ENCODE measurements at places on chromosomes 7 and 10.

GRCh38 chr10:78413076-78414055 is 379.7 kb downstream of the RPS24 start:
- DNase-seq: no peak

- DNase-seq: no peak
Measured at GRCh38 chr10:78804411-78805032, 264.2 kb upstream of the ZMIZ1 start.

DNA sequence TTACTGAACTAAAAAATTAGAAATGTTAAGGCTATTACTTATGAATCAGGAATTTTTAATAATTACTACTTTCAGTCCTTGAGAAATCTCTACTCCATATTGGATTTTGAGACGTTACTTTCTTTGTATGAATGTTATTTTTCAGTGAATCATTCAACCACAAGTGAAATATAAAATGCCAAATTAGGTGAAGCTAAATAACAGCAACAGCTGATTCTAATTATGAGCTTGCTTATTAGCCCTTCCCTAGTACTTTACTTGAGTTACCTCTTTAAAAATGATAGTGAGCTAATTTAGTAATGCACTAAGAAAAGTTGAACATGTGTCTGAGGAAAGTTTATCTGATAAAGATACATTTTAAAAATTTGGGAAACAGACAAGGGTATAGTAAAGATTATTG is 51.4 kb downstream of the PCGF5 start:
- DNase-seq: no peak

DNA sequence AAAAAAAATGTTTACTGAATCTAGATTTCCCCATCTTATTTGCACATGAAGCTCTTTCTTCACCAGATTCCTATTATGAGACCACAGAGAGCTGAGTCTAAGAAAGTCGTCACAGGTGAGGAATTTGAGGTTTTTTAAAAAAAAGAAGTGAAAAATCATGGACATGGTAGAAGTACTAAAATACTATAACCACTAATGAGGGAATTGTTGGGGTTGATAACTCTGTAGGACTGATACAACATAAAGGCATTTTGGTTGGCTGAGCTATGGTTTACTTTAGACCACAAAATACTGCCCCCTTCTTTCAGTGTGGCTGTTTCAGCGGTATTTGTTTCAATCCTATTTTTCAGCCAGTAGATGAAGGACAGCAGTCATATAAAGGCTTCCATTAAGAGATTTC is 1111.3 kb downstream of the TYW1 start:
- no peak for DNase-seq

DNA sequence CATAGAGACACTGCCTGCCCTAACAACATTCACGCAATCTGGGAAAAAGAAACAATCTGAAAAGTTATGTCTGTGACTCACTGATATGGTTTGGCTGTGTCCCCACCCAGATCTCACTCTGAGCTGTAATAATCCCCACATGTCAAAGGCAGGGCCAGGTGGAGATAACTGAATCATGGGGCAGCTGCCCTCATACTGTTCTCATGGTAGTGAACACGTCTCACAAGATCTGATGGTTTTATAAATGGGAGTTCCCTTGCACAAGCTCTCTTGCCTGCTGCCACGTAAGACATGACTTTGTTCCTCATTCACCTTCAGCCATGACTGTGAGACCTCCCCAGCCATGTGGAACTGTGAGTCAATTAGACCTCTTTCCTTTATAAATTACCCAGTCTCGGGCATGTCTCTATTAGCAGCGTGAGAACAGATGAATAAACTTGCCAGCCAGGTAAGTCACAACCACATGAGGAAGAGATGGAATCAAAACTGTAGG is 341.5 kb upstream of the AOAH start:
- peak; percentile 55 for DNase-seq

DNA sequence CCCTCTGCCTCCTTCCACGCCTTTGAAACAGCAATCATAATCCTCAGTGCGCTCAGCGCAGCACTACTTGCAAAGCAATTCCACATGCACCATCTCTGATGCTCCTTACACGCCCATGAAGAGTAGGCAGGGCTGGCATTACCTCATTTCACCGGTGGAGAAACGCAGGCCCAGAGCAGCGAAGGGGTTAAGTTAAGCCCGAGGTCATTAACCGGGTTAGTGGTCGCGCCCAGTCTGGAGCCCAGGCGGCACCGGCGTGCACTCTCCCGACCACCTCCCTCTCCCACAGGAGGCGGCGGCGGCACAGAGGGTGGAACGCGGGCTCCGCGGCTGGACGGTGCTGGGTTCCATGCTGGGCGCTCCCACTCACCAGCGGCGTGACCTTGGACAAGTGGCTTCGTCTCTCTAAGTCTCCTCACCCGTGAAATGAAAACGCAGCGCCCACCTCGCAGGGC is 515 bp downstream of the FASTK start:
- DNase-seq: peak; percentile 62

GRCh38 chr7:22361795-22362194 is 4.8 kb upstream of the RAPGEF5 start:
- peak; percentile 92 for DNase-seq

- no peak for DNase-seq
Measured at GRCh38 chr10:3077940-3078630, 10.7 kb downstream of the PFKP start.

DNA sequence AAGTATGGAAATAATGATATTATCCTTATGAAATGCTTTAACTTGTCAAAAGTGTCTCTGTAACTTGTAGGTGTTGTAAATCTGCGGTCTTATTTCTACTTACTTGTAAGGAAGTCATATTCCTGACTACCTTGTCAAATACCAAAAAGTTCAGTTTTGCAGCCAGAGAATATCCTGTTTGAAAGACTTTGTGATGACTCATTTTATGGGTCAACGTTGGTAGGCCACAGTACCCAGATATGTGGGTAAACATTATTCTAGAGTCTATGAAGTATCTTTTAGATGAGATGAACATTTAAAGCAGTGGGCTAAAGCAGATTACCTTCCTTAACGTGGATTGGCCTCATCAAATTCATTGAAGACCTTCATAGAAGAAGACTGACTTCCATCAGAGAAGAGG is 195.3 kb downstream of the PPP1R9A start:
- peak; percentile 41 for DNase-seq

DNA sequence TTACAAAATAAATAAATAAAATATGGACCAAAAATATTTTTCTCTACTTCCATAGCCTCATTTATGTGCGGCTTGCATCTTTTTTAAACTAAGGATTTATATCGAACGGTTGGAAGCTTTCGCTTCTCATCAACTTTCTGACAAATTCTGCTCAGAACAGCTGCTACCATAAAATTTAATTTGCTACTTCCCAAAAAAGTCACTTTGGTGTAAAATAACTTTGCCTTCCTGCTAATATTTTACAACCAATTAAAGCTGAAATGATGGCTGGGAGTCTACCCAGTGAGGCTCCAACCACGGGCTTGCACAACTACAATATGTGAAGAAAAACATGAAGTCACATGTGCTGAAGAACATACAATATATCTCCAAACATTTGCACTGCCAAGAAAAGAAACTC is 253.1 kb upstream of the NEBL start:
- no peak for DNase-seq

- DNase-seq: no peak
Measured at GRCh38 chr7:3725155-3726059, 424.4 kb downstream of the SDK1 start.

DNA sequence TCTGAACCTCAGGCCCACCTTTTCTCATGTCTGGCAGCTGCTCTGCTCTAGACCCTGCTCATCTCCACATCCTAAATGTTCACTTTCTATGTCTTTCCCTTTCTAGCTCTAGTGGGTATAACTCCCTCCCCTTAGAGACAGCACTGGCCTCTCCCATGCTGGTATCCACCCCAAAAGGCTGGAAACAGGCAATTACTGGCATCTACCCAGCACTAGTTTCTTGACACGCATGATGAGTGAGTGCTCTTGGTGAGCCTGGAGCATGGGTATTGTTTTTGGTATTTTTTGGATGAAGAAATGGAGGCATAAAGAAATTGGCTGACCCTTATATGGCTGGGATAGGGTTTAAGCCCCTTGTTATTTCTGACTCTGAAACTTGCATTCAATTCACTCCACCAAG is 156.0 kb downstream of the EGFR start:
- DNase-seq: no peak

DNA sequence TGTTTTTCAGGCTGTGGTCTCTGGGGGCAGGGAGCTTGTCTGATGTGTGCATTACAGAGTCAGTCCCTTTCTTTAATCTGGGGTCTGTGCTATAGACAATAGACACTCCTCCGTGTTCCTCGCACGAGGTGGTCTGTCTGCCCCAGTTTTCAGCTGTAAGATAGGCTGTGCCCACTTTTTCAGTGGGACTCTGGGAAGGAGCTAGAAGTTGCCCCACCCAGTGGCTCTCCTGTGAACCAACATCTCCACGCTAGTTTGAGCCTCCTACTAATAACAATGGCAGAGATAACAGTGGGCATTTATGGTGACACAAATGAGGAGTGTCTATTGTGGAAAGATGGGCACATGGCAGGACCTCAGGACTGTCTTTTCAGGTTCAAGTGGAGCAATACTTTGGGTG is 44.0 kb downstream of the ADRB1 start:
- DNase-seq: no peak

DNA sequence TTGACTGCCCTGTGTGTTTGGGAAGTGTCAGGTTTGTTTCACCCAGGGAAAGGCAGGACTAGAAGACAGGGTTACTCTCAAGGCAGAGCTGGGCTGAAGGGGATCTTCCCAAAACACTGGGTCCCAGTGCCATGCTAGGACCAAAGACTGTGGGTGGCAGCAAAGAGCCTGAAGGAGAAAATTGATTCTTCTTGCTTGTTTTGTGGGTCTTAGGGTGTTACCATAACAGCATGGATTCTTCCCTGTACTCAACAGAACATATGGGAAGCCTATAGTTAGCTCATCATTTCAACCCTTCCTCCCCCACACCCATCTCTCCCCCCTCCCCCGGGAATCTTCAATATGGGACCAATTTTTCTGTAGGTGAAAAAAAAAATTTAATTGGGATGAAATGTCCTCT is 42.3 kb downstream of the TEX36 start:
- DNase-seq: no peak

- no peak for DNase-seq
Measured at GRCh38 chr10:42755556-42756093, 27.0 kb upstream of the BMS1 start.

DNA sequence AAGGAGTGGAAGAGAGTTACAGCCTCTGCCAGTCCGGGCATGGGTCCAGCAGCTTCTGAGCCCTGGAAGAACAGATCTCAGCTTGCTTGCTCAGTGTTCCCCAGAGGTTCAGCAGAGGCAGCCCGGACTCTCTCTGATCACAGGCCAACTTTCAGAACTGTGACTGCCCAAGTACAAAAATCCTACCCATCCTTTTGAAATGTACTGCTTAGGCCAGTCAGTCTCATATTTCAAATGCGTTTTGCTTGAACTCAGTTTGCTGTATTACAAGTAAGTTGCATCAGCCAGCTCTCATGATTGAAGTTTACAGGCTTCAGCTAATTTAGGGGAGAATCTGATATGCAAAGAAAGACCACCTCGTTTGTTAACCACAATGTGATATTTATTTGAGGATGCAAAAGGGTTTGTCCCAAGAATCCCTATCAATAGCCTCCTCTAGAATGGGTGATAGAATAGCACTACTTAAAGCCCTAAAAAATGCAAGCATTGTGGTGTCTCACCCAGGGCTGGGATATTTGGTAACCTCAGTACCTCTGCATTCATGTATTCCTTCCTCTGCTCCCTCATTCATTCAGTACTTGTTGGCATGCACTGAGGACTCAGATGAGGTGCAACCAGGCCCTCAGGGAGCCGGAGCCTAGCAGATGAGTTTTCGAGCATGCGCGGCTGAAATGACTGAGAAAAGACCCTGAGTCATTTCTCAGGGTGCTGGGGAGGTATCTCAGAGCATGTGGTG is 7.0 kb downstream of the AIMP2 start:
- peak; percentile 43 for DNase-seq

DNA sequence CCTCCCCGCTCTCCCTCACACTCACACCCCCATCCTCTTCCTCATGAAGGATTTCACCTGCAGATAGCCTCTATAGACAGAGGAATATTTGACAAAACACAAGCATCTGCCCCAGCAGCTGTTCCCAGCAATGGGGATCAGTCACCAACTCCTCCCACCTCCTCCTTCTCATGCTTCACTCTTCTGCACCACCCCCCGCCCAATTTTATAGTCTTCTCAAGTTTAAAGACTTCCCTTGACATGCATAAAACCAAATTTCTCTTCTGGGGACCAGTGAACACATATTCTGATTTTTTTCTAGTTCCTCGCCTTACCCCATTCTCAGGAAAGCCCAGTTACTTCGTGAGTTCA is 654.4 kb downstream of the LRMDA start:
- DNase-seq: no peak

- DNase-seq: peak; percentile 86
Measured at GRCh38 chr7:84247591-84247990, 53.0 kb upstream of the SEMA3A start.

- peak; percentile 66 for DNase-seq
Measured at GRCh38 chr10:24603333-24603732, 120.4 kb downstream of the ARHGAP21 start.

GRCh38 chr10:114307731-114308130 is 68.7 kb downstream of the VWA2 start:
- no peak for DNase-seq

- DNase-seq: no peak
Measured at GRCh38 chr10:86056672-86057071, 309.9 kb downstream of the GRID1 start.

DNA sequence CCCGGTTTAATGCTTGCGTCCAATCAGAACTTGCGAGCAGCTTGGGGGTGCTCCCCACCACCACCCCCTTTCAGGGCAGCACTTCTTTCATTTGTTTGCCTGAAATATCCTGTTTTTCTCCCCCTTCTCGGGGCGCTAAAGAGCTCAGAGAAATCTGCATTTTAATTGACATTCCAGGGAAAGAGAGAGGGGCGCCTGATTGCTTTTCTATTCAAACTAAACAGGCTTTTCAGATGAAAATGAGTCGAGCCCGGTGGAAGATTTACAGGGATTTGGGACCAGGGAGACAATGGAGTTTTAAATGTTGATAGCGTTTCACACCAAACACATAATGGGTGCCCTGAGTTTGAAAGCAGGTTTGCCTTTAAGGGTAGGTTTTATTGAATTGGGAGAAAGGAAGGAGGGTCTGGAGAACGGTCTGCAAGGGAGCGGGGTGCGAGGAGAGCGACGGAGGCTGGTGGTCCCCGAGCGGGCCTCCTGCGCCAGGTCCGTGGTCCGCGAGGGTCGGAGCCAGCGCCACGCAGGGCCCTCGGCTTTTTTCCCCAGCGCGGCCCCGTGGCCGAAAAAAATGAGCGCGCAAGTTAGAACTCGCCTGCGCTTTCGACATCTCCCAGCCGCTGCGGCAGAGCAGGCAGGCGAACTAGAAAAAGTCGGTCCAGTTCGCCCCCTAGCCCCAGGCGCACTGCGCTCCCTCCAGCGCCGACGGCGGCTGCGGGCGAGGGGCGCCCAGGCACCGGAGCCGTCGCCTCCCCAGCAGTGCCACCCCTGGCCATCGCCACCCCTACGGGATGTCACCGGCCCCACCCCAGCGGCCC is 1.3 kb downstream of the FGFR2 start:
- peak; percentile 86 for DNase-seq

Measured in epithelial cell of esophagus (primary cell).